ENCODE measurements at places on chromosomes 5 and 9. TPM values are rescaled to one million over a fixed set of nuclear protein-coding genes. Genes with fewer than 3 reads are reported as not detected.

GRCh38 chr5:170442921-170443320, 53.8 kb upstream of the KCNMB1 start:
- DNase-seq, result no peak

DNA sequence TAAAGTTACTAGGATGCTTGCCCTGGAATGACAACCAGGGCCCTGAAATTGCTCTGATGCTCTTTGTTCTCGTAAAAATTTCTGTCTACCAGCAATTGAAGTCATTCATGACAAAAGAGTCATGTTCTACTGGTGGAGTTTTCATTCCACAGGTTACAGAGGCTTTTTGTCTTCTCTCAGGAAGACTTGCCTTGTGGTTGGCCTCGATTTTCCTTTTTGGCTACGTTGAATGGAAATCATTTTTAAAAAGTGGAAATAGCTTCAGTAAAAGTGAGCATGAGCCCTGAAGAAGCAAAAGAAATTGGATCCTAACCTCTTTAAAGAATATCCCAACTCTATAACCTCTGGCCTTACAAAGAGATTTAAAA, 255.2 kb downstream of the AOPEP start:
- DNase-seq, result no peak

Gene GGTA1
- 5.0 TPM for total RNA-seq

GRCh38 chr9:133186736-133187135, 22.3 kb downstream of the OBP2B start:
- DNase-seq, result no peak

Gene KIF24
- 1.6 TPM for total RNA-seq

DNA sequence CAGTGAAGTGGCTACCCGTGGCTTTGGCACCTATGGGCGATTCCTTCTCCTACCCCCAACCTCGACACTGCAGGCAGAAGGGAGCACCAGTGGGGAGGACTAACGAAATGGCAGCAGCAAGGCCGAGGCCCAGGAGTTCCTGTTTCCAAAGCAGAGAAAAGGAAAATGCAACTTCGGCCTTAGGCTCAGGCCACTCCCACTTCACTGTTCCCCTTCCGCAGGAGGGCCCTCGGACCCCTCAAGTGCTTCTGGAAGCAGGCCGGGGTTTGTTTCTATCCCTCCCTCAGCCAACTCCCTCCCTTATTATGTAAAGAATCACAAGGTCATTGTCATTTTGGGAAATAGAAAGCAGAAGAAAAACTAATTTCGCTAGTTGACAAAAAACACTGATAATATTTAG, 36.4 kb upstream of the NKX2-5 start:
- no peak for DNase-seq

Measured in dorsolateral prefrontal cortex (tissue), 122 donors.